ENCODE measurements at places on chromosomes 11 and 22.

DNA sequence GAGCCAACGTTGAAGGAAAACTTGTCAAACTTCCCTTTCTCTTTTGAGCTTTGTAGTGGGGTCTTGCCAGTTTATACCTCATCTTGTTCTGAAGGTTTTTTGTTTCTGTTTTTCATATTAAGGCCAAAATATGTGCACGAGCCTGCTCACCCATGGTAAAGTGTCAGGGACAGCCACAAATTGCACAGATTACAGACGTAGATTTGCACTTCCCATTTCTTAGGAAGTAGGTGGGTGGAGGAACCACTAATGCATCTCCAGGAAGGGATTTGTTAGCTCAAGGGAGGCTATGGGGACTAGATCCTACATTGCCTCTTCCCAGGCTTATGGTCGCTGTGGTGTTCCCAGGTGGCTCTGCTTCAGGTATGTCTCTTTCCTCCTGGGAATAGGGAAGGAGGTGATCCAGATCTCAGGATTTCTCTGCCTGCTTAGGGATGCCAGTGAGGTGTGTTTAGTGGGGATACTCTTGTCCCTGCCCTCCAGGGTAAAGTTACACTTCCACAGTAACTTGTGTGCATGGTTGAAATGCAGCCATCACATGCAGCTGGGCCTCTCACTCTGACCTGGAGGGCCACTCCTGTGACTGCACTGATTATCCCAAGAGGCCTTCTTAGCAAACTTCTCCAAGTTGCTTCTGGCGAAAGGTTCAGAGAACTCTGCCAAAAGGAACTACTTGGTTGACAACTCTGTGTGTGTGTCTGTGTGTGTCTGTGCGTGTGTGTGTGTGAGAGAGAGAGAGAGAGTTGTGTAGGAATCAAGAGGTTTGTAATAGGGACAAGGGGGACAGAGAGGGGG lies 9.8 kb downstream of the PPFIBP2 start:
- no peak for DNase-seq

DNA sequence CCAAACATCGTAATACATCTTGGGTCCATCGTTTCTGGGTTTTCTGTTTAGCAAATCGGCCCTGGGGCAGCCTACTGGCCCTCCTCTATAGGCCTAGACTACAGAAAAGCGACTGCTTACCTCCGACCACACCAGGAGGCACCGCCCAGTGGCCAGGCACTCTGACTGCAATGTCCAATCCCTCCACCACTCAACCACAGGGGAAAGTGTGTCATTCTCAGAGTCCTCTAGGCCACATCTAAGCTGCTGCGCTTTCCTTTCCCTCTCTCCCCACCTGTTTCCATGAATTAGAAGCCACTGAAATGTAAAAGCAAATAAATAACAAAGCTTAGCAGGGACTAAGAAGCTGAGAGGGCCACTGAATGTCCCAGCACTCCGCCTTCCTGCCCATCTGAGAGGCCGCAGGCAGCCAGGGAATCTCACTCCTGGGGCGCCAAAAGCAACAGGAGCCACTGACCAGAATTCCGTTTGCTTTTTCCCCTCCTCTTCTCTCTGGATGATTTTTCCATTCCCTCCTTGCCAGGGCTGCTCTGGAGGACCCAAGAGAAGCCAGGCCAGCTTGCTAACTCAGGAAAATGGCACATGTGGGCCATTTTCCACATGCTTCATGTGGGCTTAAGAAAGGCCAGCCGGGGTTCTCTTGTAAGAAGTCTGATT lies 50.1 kb upstream of the FLI1 start:
- DNase-seq = no peak

GRCh38 chr11:10405865-10406592 lies 49.0 kb upstream of the AMPD3 start:
- peak; percentile 80 for DNase-seq

GRCh38 chr11:95668131-95668530 lies 121.5 kb downstream of the FAM76B start:
- no peak for DNase-seq

- no peak for DNase-seq
These were observed 727.0 kb upstream of the ANO5 start for GRCh38 chr11:21465920-21466319.

GRCh38 chr11:65572356-65573051 lies at the start of gene FAM89B:
Gene FAM89B, plus strand, starts transcription at chr11:65572538. Its CDS starts 132 bp downstream, at chr11:65572670.
- peak; percentile 94 for DNase-seq

- DNase-seq = no peak
These were observed 146.8 kb downstream of the ENTHD1 start for GRCh38 chr22:39746600-39747262.

GRCh38 chr11:125871391-125872137 lies 15.9 kb upstream of the HYLS1 start:
- DNase-seq = no peak

DNA sequence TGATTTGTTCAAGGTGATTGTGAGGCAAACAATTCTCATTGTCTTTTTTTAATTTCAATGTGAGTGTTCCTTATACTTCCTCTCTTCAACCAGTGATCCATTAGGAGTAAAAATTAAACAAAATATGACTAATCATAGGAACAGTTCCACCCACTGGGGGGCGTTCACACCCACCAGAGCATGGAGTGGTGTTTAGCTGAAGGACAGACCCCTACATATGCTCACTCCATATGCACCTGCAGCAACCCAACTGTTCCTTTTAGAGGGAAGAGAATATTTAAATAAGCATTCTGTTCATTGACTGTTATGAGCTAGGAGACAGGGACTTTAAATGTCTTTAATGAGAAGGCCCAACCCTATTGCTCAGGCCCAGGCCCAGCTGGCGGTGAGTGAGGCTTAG lies 78.7 kb upstream of the DRD2 start:
- DNase-seq = no peak

DNA sequence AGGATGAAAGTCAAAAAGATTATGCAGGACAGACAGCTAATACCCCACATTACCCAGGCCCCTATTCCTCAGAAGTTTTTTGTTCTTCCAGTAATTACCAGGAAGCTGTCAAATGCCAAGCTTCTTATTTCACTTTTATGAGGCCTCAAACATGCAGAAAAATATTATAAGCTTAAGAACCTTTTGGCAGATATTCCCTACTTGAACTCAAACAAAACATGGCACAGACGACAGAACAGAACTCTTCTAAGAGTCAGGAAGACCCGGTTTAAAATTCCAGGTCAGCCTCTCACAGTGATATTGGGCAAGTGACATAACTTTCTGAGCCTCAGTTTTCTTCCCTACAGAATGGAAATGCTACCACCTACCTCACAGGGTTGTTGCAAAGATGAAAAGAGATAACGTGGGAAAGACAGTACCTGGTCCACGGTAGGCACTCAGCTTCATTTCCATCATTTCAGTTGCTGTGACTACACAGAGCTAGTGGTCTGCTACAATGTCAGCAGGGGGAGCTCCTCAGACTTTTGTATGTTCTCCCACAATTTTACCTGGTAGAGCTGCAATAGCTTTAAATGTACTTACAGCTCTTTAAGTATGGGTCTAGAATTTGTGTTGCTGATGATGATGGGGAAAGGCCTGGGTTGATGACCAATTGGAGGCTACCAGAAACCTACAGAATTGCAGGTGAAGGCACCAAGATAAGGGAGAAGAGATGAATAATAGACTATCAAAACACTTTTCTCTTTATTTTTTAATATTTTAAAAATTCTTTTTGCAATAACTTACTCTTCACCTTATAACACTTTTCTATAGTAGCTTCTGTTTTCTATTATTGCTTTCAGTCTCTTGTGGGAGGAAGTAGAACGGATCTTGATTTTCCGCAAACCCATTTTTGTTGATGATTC lies 98.3 kb upstream of the CHRM4 start:
- no peak for DNase-seq

- peak; percentile 96 for DNase-seq
These were observed 4.2 kb downstream of the MRGPRF start for GRCh38 chr11:69008737-69009440.

DNA sequence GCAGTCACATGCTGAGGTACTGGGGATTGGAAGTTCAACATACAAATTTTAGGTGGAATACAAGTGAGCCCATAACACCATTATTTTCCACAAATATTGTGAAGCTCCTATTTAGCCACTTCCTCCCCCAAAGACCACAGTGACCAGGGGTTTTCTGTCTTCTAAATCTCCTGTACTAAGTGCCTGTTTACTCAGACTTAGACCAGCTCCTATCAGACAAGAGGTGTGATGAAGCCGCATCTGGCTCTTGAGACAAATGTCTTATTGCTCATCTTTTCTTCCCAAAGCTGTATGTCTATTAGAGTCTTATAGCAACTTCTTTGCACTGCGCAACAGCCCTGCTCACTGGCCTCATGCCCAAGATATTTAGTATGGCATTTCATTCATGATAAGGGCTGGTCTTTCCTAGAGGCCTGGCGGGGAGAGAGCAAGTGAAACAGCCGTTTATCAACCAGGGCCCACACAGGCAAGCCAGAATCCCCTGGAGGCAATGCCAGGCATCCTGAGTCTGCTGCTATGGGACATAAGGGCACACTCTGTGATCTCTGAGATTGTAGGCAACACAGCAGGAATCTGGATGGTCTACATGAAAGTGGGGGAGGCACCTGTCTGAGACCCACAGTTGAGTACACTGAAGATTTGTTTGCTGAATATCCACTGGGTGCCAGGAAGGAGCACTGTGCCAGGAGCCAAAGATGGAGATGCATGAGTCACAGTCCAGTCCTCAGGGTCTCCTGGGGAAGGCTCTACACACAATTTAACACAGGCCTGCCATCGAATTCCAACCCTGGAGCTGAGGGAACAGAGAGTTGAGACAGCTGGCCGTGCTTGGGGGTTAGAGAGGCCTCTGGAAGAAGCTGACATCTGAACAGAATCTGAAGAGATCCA lies 78.5 kb upstream of the NCAM1 start:
- no peak for DNase-seq

GRCh38 chr22:21762712-21763581 lies 27.4 kb upstream of the YPEL1 start:
- no peak for DNase-seq

DNA sequence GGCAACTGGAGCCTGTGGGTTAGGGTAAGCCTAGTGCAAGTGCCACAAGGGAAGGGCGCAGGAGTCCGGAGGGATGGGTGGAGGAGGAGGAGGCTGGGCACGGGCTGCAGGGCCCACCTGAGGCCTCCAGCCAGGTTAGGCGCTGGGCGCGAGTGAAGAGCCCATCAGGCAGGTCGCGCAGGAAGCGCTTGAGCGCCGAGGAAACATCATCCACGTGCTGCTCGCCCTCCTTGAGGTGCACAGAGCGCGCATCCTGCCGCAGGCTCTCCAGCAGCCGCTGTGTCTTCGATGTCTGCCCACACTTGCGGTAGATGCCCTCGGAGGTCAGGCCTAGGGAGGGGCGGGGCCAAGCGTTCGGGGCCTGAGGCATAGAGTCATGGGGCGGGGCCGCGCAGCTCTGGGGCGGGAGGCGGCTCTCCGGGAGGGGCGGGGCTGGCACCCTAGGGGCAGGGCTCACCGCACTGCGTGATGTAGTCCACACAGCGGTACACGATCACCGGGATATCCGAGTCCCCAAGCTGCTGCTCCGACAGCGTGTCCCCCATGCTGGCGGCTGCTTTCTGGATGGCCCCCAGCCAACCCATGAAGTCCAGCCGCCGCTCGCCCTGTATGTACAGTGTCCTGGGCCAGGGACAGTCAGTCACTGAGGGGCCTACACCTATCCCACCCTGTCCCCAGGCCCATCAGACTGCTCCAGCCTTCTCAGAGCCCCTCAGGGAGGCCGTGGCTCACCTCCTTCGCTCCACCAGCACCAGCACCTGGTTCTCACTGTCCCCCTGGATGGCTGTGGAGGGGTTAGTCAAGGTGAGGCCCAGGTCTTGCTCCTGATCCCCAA lies 22.9 kb upstream of the PDE2A start:
- DNase-seq = no peak

GRCh38 chr22:47192651-47193437 lies 430.4 kb downstream of the TBC1D22A start:
- peak; percentile 50 for DNase-seq

- no peak for DNase-seq
These were observed 3.0 kb downstream of the RSPH14 start for GRCh38 chr22:23138584-23139435.

GRCh38 chr11:128804481-128804880 lies 62.6 kb downstream of the KCNJ1 start:
- DNase-seq = no peak

GRCh38 chr11:8317159-8317558 lies 53.5 kb upstream of the LMO1 start:
- DNase-seq = no peak

DNA sequence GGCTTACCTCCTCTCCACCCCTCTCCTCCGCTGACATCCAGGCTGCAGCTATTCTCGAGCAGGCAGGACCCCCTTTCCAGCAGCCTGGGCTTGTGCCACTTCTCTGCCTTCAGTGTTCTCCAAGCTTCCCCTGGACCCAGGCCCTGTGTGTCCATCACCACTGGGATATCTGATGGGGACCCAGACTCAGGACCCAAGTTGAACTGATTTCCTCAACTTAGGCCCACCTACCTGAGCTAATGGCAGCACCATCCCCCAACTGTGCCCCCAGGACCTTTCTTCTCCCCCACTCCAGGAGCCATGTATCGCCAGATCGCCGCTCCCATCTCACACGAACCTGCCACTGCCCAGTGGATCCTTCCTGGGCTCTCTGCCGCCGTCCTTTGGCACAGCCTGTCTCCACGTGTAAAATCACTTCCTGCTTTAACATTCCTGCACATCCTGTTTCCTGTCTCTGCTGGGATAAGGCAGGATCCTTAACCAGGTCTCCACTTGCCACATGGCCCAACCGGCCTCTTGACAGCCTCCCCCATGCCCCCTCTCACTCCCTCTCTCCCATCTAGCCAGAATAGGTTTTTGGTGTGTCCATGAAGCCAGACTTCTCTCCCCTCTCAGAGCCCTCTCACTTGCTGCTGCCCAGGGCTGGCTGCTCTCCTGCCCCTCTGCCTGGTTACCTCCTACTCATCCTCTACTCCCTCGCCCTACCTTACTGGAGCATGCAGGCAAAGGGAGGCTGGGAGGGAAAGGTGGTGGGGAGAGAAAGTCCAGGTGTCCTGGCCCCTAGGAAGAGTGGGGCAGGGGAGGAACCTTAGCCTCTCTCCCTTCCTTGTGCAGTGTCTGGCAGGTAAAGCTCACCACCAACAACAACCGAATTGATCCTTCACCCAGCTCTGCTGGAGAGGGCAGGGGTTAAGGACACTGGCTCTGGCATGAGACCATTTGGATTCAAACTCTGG lies 9.4 kb downstream of the SPATA19 start:
- no peak for DNase-seq

DNA sequence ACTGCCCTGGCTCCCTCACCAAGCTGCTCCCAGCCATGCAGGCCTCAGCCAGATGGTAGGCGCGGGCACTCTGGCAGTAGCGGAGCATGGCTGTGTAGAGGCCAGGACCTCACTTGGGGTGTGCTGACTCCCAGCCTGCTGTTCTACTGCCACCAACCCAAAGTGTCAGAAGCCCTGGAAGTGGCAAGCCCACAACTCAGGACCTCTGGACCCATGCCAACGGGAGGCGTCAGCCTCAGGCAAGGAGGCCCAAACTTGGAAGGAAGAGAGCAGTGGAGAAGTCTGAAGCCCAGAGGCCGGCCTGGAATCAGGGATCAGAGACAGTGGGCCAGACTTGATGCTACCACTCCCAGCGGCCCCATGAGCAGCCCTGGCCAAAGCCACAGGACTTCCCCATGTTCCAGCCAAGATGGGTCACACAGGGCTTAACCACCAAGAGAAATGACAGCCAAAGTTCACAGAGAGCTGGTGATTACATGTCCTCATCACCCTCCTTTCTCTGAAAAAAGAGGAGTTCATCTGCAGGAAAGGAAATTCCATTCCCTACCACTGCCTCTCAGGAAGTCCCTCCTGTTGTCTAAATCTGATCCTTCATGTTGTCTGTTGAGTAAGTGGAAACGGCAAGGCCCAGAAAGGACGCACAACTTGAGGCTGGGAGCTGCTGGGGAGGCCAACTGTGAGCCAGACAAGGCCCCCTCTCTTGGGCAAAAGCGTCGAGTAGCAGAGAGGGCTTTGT lies 4.4 kb downstream of the ARRB1 start:
- DNase-seq = peak; percentile 76

- DNase-seq = no peak
These were observed 97.6 kb upstream of the B3GAT1 start for GRCh38 chr11:134509381-134510232.

All from right atrium auricular region (tissue), 2 donors.